ENCODE measurements at places on chromosomes 5 and 9. TPM values are rescaled to one million over a fixed set of nuclear protein-coding genes. Genes with fewer than 3 reads are reported as not detected.

- H3K36me3 ChIP-seq, result peaks cover 2% of the 10 kb centered on the region
- no peak overlapping the region for H3K27ac ChIP-seq
- peaks cover 70% of the 10 kb centered on the region for H3K27me3 ChIP-seq
- no peak for DNase-seq
- no peak overlapping the region for H3K4me3 ChIP-seq
These were observed 1.1 kb downstream of the LHX2 start for GRCh38 chr9:124012368-124013301.

DNA sequence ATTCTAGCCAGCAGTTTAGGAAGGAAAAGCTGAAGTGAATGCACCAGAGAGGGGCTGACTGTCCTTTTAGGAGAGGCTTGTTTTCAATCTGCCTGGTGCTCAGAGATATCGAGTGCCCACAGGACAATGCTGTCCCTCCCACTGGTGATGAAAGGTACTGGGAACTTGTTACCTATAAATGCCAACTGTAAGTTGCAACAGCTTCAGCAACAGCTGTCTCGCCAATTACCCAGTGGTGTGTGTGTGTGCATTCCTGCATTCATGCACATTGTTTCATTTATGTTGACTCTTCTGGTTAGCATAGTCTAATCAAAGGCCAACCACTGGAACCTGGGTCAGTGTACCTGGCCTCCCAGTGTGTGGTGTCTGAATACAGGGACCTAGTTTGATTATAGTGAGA, 161.1 kb downstream of the CSNK1G3 start:
- no peak for DNase-seq
- no peaks in the 10 kb centered on the region for H3K27me3 ChIP-seq
- no peak overlapping the region for H3K4me3 ChIP-seq
- no peaks in the 10 kb centered on the region for H3K4me1 ChIP-seq
- H3K36me3 ChIP-seq, result no peaks in the 10 kb centered on the region

DNA sequence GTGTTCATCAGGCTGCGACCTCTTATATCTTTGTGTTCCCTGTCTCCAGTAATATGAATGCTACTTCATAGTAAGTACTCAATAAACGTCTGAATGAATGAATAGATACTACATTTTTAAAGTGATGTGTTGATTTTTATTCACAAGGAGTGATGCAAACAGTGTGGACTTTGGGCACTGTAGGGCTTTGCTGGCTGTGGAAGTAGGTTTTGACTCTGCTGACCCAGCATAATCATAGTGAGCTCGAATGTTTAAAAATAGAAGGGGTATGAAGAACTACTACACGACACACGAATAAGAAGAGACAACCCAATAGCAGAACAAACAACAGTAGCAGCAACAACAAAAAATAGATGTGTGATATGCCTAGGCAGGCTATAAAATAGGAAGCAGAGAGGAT, 147.4 kb downstream of the SH3GL2 start:
- no peaks in the 10 kb centered on the region for H3K27me3 ChIP-seq
- no peak overlapping the region for H3K27ac ChIP-seq
- H3K36me3 ChIP-seq, result no peaks in the 10 kb centered on the region
- no peak overlapping the region for H3K4me3 ChIP-seq

DNA sequence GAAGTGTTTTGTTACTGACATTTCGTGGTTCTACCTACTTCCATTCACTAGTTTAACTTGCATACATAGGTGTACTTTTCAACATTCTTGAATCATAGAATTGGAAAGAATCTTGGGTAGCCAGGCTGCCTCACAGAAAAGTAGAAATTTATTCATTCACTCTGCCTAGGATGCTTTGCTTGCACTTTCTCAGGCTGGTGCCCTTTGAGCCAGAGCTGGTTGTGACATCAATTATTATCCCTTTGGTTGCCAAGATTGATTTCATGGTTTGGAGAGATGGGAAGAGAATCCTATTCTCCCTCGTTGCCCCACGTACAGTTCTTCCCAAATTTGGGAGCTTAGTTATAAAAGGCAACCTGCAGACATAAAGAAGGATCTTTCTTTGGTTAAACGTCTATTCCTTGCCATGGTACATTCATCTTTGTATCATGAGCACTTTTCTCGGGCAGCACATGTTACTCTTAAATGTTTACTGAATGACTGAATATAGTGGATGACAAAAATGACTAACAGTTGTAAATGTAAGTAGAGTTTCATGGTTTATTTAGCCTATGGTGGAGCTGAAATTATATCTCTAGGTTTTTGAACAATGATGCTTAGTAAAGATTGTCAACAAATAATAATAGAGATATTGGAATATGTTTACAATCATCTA, 195.5 kb downstream of the COMMD10 start:
- no peak overlapping the region for H3K4me3 ChIP-seq
- no peak overlapping the region for H3K27ac ChIP-seq
- peaks cover 14% of the 10 kb centered on the region for H3K4me1 ChIP-seq

DNA sequence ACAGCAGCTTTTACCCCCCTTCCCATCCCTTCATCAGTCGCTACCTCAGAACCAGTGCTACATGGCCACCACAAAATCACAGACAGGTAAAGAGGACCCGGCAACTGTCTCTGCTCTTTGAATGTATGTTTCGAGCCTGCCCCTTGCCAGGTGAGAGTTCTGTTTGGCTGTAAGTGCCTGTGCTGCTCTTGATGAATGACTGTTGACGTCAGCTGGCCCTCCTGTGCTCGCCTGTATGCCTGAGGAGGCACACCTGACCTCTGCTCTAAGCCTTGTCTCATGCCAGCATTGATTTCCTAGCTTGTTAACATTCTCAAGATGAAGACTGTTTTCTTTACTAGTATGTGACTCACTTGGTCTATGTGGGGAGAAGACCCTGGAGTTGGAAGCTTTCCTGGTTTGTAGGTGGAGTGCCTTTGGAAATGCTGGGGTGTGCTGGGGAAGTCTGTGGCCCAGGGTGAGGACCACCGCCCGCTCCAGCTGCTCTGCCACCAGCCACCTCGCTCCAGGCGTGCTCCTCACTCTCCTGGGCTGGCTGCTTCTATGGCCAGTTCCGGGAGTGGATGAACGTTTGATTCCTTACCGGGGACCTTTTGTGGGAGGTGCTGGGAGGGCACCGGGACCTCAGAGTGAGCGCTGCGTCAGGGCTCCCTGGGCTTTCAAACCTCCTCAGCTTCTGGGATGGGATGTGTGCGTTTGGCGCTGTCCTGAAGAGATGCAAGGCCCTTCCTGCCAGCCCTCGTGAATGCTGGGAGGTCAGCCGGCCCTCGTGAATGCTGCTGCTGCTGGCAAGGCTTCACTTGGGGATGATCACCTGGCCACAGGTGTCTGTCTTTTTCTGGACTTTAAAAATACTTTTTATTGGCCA, 109.9 kb downstream of the EHMT1 start:
- H3K4me3 ChIP-seq, result no peak overlapping the region
- peaks cover 27% of the 10 kb centered on the region for H3K4me1 ChIP-seq
- peaks cover 83% of the 10 kb centered on the region for H3K36me3 ChIP-seq
- DNase-seq, result no peak

GRCh38 chr9:136354592-136355085, 8.9 kb downstream of the DNLZ start:
- no peak overlapping the region for H3K27ac ChIP-seq
- no peaks in the 10 kb centered on the region for H3K27me3 ChIP-seq
- DNase-seq, result no peak
- H3K4me3 ChIP-seq, result no peak overlapping the region
- H3K4me1 ChIP-seq, result no peaks in the 10 kb centered on the region

Gene TOR2A
- total RNA-seq, result 16.1 TPM

DNA sequence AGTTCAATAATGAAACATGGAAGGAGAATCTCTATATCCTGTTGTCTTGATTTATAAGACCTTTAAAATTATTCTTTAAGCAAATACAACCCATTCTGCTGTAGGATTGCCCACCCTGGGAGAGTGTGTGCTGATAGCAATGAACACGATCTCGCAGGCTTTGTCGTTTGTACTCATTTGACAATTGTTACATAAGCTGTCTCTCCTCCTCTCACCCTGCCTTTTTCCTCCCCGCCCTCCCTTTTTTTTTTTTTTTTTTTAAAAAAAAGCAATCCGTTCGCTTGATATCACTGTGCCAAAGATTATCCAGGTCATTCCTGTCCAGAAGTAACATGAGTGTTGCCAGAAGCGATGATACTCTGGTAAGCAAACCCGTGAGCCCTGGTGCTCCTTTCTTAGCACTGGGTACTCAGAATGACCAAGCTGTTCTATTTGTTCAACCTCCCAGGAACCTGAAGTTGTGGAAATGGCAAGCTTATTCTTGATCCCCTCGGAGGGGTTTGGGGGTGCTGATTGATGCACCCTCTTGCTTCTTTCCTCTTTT, 82.7 kb upstream of the CTSL start:
- H3K27me3 ChIP-seq, result peaks cover 1% of the 10 kb centered on the region
- H3K27ac ChIP-seq, result no peak overlapping the region
- no peak overlapping the region for H3K4me3 ChIP-seq
- DNase-seq, result no peak
- H3K36me3 ChIP-seq, result no peaks in the 10 kb centered on the region

GRCh38 chr9:122071715-122072114, 21.4 kb downstream of the TTLL11 start:
- H3K4me1 ChIP-seq, result no peaks in the 10 kb centered on the region
- peaks cover 7% of the 10 kb centered on the region for H3K36me3 ChIP-seq
- no peak overlapping the region for H3K27ac ChIP-seq
- no peaks in the 10 kb centered on the region for H3K27me3 ChIP-seq

Gene PCAT7
- total RNA-seq, result not detected

- H3K4me3 ChIP-seq, result no peak overlapping the region
- no peaks in the 10 kb centered on the region for H3K27me3 ChIP-seq
- H3K4me1 ChIP-seq, result no peaks in the 10 kb centered on the region
- no peak overlapping the region for H3K27ac ChIP-seq
These were observed 28.9 kb upstream of the LPCAT1 start for GRCh38 chr5:1552521-1553255.

DNA sequence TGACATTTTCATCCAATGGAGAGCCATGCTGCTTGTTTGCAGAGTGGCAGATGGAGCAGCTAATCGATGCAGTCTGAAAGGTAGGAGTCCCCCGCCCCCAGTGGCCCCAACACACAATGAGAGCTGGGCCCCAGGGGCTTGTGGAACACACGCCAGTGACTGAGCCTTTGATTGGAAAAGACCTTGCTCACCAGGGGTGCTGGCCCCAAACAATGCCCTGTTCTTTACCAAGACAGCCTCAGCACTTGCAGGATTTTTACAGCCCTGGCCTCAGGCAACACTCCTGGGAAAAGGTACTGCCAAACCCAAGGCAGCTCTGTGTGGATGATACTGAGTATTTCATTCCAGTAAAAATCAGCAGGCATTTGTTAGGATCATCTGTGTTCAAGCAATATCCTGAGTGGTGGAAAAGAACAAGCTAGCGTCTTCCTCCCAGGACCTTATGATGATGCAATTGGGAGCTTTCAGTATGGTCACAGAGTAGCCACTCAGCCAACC, 276.8 kb upstream of the CLINT1 start:
- no peaks in the 10 kb centered on the region for H3K36me3 ChIP-seq
- no peak overlapping the region for H3K27ac ChIP-seq
- DNase-seq, result no peak

- no peak for DNase-seq
- no peaks in the 10 kb centered on the region for H3K4me1 ChIP-seq
- H3K27ac ChIP-seq, result no peak overlapping the region
- H3K27me3 ChIP-seq, result peaks cover 8% of the 10 kb centered on the region
- H3K4me3 ChIP-seq, result no peak overlapping the region
These were observed 398.3 kb downstream of the TLE4 start for GRCh38 chr9:79970146-79970425.

Gene ANKRD31
- total RNA-seq, result 0.94 TPM

DNA sequence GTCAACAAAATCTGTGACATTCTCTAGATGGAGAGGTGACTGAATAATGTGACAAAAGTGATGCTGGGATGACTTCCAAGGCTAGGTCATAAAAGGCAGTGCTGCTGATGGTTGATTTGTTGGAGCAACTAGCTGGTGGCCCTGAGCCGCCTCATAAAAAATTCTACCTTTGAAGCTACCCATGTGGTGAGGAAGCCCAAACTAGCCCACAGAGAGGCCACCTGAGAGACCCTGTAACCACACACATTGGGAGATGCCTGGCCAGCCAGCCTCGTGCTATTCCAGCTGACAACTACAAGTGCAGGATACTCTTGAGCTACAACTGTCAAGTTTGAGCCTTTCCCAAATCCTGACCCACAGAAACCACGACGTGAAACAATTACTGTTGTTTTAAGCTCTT, 22.7 kb downstream of the CLTA start:
- peak overlapping the region; percentile 67 for H3K27ac ChIP-seq
- H3K27me3 ChIP-seq, result no peaks in the 10 kb centered on the region
- no peak for DNase-seq
- H3K4me3 ChIP-seq, result no peak overlapping the region

Gene SPINK7
- total RNA-seq, result not detected

DNA sequence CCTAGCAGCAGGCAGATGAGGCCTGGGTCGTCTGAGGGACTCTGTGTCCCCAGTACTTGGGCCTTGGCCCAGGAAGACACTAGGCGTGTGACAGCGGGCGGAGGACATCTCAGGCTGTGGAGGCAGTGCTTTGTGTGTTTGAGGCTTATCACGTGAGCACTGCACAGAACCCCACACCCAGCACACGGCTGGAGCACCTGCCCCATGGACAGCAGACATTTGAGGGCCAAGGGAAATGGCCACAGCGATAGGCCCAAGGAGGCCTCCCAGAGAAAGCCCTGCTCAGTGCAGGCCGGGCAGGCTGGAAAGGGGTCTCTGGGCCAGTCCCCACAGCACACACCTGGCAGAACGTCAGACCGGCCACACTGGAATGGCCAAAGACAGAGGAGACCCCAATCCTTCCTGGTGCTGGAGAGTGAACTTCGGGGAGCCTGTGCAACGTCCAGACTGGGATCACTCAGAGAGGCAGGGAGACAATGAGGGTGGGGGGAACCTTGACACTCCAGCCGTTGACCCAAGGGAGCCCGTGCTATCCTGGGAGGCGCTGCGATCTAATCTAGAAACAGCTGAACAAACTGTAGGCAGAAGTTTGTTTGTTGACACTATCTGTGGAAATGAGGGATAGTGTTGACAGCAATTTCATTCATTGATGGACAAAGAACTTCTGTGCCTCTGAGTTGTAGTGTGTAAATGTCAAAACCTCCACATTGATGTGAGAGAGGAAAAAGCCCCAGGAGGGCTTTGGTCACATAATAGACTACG, 19.6 kb upstream of the FLT4 start:
- no peak overlapping the region for H3K4me3 ChIP-seq
- DNase-seq, result no peak
- H3K27ac ChIP-seq, result no peak overlapping the region
- no peaks in the 10 kb centered on the region for H3K36me3 ChIP-seq
- H3K4me1 ChIP-seq, result peaks cover 6% of the 10 kb centered on the region

Measured in activated CD8-positive, alpha-beta T cell treated with anti-CD3 and anti-CD28 coated beads for 36 hours (primary cell).